Activated effector memory CD4-positive, alpha-beta T cell treated with Interleukin-2 at 50 U/mL for 16 hours (primary cell): ENCODE measurements at places on chromosomes 6 and 20.
A peak's percentile ranks its signal among the peaks of the same experiment; 100 is the strongest.

GRCh38 chr20:24461848-24462247 is 7.6 kb upstream of the SYNDIG1 start:
- DNase-seq, result no peak

- no peak for DNase-seq
These were observed 302.3 kb downstream of the HIVEP2 start for GRCh38 chr6:142642651-142643050.

DNA sequence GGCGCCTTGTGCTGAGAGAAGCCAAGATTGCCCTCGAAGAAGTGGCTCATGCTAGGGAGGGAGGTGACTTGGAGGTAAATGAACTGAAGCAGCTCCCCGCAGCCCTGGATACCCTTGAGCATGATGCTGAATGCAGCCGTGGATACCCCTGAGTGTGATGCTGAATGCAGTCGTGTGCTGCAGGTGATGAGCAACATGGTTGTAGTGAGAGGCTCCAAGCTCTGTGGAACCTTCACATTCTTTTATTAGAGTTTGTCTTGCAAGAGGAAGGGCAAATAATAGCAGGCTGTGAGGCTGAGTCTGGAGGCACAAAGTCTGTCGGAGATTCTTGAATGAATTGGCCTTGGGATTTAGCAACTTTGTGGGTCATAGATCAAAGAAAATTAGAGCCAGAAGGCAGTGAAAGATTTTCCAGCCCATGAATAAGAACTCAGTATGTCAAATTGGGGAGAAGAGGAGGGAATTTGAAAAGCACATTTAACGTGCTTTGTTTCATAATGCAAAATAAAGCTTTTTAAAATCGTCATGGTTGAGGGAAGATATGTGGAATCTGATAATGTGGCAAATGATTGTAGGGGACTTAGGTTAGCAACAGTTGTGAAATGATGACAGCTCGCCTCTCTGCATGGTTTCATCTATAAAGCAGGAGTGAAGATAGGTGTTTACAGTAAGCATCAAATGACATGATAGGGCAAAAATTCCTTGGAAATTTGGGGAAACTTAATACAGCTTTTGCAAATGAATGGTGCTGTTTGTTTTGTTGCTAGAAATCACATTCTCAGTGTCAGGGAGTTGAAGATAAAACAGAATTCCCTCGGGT is 120.1 kb upstream of the TIAM2 start:
- no peak for DNase-seq

- no peak for DNase-seq
These were observed 113.9 kb downstream of the GMPR start for GRCh38 chr6:16352258-16352635.

- DNase-seq, result no peak
These were observed 334.1 kb downstream of the COL12A1 start for GRCh38 chr6:74871757-74872156.

DNA sequence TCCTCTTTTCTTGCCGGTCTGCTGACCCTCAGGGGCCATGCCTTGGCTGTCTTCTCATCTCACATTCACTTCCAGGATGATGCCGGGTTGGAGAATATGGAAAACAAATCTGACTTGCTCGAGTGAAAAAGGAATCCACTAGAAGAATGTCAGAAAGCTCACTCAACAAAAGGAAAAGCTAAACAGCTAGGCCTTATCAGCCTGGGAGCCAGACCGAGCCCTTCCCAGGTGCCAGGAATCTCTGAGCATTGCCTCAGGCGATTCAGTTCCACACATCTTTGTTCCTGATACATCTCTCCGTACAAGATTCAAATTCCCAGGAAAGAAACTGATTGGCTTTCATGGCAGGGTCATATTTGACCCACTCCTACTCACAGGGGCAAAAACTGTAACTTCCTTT is 9.2 kb upstream of the OSER1 start:
- DNase-seq, result no peak

- DNase-seq, result no peak
These were observed 85.0 kb upstream of the SMLR1 start for GRCh38 chr6:130742131-130742681.

GRCh38 chr6:87078983-87079616 is 15.8 kb downstream of the CGA start:
- DNase-seq, result peak; percentile 13

- DNase-seq, result no peak
These were observed 130.4 kb upstream of the CDYL start for GRCh38 chr6:4645713-4646360.

- DNase-seq, result no peak
These were observed 729 bp downstream of the TSPYL4 start for GRCh38 chr6:116253188-116253504.

GRCh38 chr6:75023634-75024033 is 182.2 kb downstream of the COL12A1 start:
- DNase-seq, result no peak

DNA sequence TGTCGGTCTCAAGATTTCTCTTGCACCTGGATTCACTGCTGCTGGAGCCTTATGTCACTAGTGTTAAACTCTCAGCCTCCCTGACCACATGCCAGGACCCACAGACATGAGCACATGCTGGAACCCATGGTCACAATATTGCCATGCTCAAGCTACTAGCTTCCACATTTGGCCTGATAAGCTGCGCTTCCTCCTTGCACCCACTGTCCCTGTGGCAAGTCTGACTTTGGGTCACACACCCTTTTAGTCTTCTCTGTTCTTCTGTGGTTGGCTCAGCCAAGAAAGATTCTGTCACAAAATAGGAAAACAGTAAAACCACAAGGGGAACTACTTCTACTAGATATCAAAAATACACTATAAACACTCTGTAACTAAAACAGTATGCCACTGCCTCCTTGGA is 68.9 kb upstream of the HDAC2 start:
- no peak for DNase-seq

GRCh38 chr6:155248008-155249001 is 15.5 kb upstream of the CLDN20 start:
- no peak for DNase-seq

- DNase-seq, result no peak
These were observed 142.5 kb upstream of the FERMT1 start for GRCh38 chr20:6265204-6265904.

GRCh38 chr6:14706378-14706929 is 539.4 kb upstream of the JARID2 start:
- DNase-seq, result no peak

DNA sequence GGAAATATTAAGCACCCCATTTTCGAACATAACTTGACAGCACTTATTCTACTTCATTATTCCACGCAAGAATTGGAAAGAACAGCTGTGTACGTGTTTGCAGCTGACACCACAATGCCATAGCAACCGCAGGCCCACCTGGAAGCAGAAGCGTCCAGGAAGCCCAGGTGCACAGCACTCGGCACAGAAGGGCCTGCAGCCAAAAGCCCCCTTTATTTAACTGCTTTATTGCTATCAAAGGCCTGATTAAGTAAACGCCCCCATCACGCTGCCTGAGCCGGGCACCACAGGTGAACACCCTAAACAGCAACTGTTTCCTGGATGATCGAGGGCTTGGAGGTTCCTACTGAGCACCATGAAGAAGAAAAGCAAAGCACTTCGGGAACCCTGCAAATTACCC is 6.3 kb downstream of the TAF4 start:
- no peak for DNase-seq

GRCh38 chr6:137099689-137100403 is 55.1 kb upstream of the IL20RA start:
- no peak for DNase-seq

- DNase-seq, result no peak
These were observed 1.7 kb upstream of the CD24 start for GRCh38 chr6:106976270-106976669.

GRCh38 chr20:46700481-46700880 is 9.0 kb upstream of the SLC2A10 start:
- no peak for DNase-seq

- no peak for DNase-seq
These were observed 72.6 kb upstream of the ZNF184 start for GRCh38 chr6:27545271-27546046.

- no peak for DNase-seq
These were observed 192.7 kb downstream of the KHDC1L start for GRCh38 chr6:73032586-73032985.

DNA sequence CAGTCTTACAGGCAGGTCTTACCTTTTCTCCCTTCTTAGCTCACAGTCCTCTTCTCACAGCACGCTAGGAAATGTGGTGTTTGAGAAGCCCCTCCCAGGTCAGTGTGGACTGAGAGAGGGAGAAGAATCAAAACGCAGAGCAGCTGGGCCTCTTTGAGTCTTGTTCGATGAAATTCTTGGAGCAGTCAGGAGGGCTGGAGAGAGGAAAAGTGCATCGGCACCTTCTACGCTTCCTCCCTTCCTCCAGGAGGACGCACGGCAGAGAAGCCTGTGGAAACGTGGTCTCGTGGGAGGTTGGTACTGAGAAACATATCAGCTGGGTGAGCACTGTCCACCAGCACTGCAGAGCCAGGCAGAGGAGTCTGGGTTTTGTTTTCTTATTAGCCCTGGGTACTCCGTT is 52.7 kb downstream of the TXLNB start:
- DNase-seq, result no peak

GRCh38 chr6:56499095-56499494 is 143.6 kb downstream of the DST start:
- DNase-seq, result no peak

- DNase-seq, result no peak
These were observed 2.8 kb upstream of the PARD6B start for GRCh38 chr20:50728486-50728980.

DNA sequence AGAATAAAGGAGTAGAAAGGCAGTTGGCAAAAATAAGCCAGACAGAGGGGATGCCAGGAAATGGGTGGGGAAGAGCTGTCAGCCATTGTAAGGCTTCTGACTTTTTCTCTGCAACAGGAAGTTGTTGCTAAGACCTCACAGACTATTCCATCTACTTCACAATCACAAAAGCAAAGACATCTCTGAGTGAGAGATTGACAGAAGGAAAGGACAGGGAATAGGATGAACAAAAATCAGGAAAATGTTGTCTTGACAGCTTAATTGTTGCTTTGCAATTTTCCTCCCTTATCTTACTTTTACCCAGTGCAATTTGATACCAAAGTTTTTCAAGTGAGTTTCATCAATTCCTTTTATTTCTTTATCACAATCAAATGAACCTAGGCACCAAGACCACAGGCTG is 291.2 kb downstream of the CBLN4 start:
- DNase-seq, result no peak

- DNase-seq, result no peak
These were observed 587 bp upstream of the BTN3A1 start for GRCh38 chr6:26401389-26401986.

- DNase-seq, result no peak
These were observed 631.4 kb downstream of the CDH26 start for GRCh38 chr20:60589623-60590022.

GRCh38 chr6:35388030-35388429 is 45.7 kb downstream of the PPARD start:
- DNase-seq, result no peak

DNA sequence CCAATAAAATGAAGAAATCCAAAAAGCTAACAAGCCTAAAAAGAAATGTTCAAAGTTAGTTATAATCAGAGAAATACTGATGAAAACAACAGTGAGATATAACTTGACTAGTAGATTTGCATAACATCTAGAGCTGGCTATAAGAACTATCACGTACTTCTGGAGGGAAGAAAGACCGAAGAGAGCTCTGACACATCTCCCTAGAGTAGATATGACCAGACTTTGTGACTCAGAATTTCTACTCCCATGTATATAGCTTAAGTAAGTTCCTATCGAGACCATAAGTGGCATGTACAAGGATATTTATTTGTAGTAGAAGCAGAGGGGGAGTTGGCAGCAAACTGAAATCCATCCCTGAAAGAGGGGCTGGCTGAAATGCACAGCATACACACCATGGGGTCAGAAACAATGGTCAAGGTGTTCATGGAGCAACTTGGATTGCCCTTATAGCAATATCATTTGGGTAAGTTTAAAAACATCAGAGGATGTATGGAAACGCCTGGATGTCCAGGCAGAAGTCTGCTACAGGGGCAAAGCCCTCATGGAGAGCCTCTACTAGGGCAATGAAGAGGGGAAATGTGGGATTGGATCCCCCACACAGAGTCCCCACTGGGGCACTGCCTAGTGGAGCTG is 25.6 kb upstream of the IL17A start:
- no peak for DNase-seq

- no peak for DNase-seq
These were observed 929.6 kb downstream of the C6orf118 start for GRCh38 chr6:164379795-164380194.

- DNase-seq, result no peak
These were observed 253.0 kb downstream of the ARID1B start for GRCh38 chr6:157029980-157030690.

GRCh38 chr6:167647306-167647705 is 179.4 kb upstream of the AFDN start:
- no peak for DNase-seq

- no peak for DNase-seq
These were observed 150.4 kb downstream of the INSM1 start for GRCh38 chr20:20518263-20518662.

DNA sequence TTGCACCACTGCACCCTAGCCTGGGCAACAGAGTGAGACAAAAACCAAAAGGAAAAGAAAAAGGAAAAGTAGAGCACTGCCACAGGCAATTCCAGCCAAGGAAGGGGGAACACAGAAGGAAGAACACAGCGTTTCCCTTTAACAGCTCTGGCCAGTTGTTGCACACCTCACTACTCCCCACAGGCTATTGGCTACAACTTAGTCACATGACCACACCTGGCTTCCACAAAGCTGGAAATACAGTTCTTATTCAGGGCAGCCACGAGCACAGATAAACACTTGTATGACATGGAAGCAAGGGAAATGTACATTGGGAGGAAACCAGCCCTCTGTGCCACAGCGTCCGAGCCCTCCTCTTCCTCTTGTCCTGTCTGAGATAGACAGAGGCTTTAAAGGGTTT is 249.0 kb upstream of the JARID2 start:
- no peak for DNase-seq

DNA sequence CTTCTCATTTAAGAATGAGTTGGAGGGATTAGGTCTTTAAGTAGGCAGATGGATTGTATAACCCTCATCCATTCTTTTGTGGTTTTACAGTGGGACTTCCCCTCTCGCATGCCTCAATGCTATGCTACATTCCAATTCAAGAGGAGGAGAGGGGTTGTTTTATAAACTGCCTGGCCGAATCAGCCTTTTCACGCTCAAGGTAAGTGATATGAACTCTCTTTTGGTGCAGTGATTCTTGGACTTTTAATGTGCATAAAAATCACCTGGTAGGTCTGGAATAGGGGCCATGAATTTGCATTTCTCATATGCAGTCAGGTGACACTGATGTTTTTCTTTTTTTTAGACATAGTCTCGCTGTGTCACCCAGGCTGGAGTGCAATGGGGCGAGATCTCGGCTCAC is 10.8 kb downstream of the ASXL1 start:
- no peak for DNase-seq

DNA sequence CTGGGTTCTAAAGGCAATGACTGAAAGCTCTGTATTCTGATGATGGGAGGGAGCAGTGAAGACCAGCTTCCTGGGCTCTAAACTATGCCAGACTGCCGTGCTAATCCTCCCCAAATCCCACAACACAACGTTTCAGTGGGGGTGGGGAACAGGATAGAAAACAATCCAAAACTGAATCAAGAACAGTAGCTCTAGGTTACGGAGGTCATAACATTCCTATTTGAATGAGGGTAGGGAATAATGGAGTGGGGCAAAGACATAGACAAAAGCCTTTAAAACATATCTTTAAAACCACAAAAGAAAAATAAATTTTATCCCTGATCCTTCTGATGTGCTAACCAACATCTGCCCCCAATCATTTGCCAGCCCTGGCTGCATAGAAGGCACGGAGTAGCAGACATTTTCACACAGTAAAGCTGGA is 7.8 kb downstream of the USP49 start:
- no peak for DNase-seq

- no peak for DNase-seq
These were observed 17.5 kb downstream of the PTK7 start for GRCh38 chr6:43093436-43094289.

GRCh38 chr6:126335210-126335609 is 4.7 kb upstream of the CENPW start:
- DNase-seq, result no peak
